ENCODE measurements at places on chromosomes 7 and 10.

DNA sequence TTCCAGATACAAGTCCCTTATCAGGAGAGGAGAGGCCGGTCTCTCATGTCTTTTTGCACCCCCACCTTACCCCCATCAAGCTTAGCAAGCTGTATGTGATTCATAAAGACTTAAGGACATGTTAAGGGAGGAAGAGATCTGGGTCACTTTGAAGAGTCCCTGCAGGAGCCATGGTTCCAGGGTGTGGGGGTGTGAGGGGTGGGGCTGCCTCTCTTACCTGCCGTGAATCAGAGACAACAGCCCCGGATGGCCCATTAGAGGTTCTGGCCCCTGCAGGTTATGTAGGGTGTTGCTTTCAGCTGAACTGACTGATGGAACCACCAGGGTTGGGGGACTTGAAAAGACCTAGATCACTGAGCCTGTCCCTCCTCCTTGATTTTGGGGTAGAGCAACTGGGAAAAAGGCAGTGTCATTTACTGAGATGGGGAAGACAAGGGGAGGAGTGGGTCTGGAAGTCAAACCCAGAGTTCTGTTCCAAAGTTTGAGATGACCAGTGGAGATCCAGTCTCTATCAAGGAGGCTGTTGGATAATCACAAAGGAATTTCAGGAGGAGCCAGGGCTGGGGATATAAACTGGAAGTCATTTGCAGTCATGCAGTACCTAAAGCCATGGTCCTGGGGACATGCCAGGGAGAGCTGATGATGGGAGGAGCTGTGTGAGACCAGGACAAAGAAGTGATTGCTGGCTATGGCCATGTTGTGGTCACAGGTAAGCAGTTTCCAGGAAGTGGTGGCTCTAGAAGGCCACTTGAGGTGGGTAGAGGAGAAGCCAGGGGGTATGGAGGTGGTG, 23.1 kb downstream of the ADAMTS14 start:
- DNase-seq, result no peak

DNA sequence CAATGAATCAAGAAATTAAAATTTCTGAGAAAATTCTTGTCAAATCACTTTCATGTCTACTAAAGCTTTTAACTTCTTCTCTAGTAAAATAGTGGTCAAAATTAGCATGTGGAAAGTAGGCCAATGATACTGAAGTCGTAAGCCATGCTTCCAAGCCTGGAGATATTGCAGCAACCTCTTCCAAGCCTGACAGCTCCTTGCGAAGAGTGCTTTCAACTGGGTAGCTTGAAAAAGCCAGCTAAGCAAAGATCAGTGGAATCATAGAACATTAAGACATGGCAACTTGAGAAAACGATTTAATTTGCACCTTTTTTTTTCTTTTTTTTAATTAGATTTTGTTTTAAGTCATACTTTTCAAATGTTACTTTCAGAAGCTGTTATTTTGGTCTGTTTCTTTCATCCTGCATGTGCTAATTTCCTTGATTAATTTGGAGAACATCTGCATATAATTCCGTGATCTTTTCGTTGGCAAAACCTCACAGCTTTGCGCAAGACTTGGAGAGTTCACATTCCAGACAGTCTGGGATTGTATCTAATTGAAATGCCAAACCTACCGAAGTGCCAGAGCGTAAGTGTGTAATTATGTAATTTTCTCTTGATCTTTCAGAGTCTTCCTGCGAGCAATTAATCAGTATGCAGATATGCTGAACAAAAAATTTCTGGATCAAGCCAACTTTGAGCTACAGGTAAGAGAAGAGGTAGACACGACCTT, 142.2 kb upstream of the INSYN2A start:
- DNase-seq, result no peak

- DNase-seq, result no peak
Measured at GRCh38 chr7:90580051-90580450, 16.1 kb upstream of the CDK14 start.

GRCh38 chr10:87706731-87707130, 47.1 kb downstream of the PAPSS2 start:
- no peak for DNase-seq

DNA sequence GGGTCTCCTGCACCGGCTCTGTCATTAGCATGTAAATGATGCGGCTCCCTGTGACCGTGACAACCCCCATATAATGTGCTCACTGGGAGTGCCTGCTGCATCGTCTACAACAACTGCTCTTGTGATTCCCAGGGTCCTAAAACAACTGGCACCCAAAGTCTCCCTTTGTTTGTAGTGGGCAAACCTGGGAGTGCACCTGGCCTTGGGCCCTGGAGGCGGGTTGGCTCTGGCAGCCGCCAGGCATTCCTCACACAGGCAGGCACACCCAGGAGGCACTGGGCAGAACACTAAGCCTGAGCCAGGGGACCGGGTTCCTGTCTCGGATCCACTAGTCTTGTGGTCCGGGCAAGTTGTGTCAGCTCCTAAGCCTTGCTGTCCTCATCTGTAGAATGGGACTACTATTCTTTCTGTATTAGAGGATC, 115.5 kb upstream of the GPR26 start:
- no peak for DNase-seq

- no peak for DNase-seq
Measured at GRCh38 chr7:17963281-17963680, 23.0 kb upstream of the SNX13 start.

- DNase-seq, result no peak
Measured at GRCh38 chr10:90399782-90400181, 458.1 kb downstream of the HTR7 start.

- no peak for DNase-seq
Measured at GRCh38 chr10:122233857-122234348, 37.2 kb upstream of the BTBD16 start.

DNA sequence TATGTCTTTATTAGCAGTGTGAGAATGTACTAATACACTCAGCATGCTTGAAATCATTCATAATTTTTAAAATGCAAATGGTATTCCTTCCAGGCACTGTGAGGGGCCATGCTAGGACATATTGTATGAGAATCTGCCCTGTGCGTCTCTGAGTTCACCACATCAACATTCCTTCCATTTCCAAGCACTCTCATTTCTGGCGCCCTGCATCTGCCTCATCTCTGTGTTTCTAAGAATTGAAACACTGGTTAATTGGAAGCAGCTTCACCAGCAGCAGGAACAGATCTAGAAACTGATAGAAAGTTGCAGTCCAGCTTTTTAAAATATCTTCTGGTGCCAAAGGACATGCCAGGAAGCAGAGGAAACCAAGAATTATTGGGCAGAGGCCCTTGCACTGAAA, 555.9 kb upstream of the DPP6 start:
- no peak for DNase-seq

All from stimulated activated CD4-positive, alpha-beta T cell treated with anti-CD3 and anti-CD28 coated beads, Interleukin-2, amount 100 ng/mL, for 4 hours (primary cell).